H1 (cell line): ENCODE measurements at places on chromosomes 7 and 10. TPM values are rescaled to one million over a fixed set of nuclear protein-coding genes. Genes with fewer than 3 reads are reported as not detected.

The GTF2IRD1 gene
- total RNA-seq, result 45.4 and 46.5 TPM in 2 replicates

The UNCX gene
- not detected in 2 replicates for total RNA-seq

The LRRD1 gene
- not detected in 2 replicates for total RNA-seq

The KIAA1217 gene
- 13.6 and 15.6 TPM in 2 replicates for total RNA-seq

DNA sequence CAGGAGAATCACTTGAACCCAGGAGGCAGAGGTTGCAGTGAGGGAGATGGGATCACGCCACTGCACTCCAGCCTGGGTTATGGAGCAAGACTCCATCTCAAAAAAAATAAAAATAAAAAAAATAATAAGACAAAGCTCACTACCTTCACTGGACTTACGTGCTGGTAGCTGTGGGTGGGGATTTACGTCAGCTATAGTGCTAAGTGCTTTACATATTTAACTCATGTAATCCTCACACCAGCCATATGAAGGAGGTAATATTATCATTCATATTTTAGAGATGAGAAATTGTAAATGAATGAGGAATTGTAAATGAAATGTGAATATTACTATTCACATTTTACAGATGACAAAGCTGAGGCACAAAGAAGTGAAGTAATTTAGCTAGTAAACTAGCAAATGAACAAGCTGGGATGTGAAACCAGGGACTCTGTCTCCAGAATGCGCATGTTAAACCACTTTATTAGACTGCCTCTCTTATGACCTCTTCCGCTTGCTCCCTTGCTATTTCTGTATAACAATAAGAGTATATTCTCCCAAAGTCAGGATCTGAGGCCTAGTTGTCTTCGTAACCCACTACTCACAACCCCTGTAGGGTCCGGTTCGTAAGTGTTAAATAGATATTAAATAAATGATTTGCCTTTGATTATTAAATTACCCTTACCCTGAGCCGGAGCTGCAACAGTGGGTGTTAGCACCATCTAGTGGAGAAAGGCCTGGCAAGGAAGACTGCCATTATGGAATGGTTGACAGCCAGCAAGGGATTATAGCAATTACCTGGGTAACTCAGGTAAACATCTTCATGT is 70.2 kb downstream of the HTR7 start:
- no peaks in the 10 kb centered on the region for H3K27me3 ChIP-seq
- no peak for DNase-seq
- no peaks in the 10 kb centered on the region for H3K36me3 ChIP-seq
- H3K4me1 ChIP-seq, result peaks cover 2% of the 10 kb centered on the region; the same call in 1 of the 2 replicates
- no peak overlapping the region for H3K4me3 ChIP-seq

DNA sequence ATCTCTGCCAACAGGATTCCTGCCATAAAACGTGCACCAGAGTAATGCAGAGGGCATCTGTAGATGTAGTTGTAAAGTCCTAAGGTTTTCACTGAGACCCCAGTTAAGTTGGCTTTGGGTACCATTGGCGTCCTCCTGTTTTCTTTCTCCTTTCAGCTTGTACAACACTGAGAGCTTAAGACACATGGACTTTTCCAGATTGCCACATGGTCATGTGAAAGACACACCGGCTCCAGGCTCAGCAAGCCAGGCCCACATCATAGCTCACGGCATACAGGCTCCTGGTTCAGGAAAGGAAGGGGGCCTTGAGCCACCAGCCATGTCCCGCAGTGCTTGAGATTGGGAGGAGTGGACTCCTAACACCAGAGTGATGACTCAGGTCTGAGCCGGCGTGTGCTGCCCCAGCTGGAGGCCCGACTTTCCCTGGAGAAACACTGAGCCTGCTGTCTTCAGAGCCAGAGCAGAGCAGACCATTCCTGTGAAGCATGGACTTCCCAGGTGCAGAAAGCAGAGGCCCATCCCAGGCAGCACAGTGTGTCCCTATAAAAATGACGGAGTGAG is 252.7 kb downstream of the PRPF18 start:
- no peaks in the 10 kb centered on the region for H3K27me3 ChIP-seq
- no peak overlapping the region for H3K4me3 ChIP-seq
- H3K27ac ChIP-seq, result no peak overlapping the region
- peaks cover 12% of the 10 kb centered on the region for H3K36me3 ChIP-seq
- DNase-seq, result no peak
- H3K4me1 ChIP-seq, result peaks cover 6% of the 10 kb centered on the region; the same call in 1 of the 2 replicates

DNA sequence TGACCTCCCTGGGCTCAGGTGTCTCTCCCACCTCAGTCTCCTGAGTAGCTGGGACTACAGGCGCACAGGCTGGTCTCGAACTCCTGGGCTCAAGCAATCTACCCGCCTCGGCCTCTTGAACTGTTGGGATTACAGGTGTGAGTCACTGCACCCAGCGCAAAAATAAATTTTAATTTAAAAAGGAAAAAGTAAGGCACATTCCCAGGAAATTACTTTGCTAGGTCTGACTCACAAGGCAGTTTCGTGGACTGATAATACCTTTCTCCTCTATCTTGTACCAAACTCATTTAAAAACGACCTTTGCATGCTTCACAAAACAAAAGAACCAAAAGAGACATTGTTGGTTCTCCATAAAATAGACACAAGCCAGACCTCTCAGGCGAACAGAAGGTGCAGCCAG is 29.7 kb downstream of the PARP12 start:
- H3K27me3 ChIP-seq, result no peaks in the 10 kb centered on the region
- no peak overlapping the region for H3K4me3 ChIP-seq
- no peak for DNase-seq
- no peaks in the 10 kb centered on the region for H3K36me3 ChIP-seq

DNA sequence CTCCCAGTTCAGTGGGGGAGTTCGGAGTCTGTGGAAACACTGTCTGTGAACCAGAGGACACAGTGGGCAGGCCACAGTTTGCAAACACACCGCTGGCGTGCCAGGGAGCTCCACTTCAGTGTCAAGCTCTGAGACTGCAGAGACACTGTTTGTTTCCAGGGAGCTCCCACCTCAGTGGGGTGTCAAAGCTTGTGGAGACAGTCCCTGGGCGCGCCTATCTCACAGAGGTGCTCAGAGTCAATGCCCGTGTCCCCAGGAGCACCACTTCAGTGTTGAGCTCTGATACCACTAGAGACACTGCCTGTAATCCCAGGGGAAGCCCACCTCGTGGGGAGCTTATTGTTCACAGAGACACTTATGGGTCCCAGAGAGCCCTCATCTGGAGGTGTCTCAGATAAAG is 4.3 kb downstream of the MYO1G start:
- H3K4me1 ChIP-seq, result no peaks in the 10 kb centered on the region; the same call in 1 of the 2 replicates
- no peaks in the 10 kb centered on the region for H3K36me3 ChIP-seq
- no peak for DNase-seq
- H3K27ac ChIP-seq, result no peak overlapping the region
- H3K4me3 ChIP-seq, result no peak overlapping the region
- H3K27me3 ChIP-seq, result no peaks in the 10 kb centered on the region

DNA sequence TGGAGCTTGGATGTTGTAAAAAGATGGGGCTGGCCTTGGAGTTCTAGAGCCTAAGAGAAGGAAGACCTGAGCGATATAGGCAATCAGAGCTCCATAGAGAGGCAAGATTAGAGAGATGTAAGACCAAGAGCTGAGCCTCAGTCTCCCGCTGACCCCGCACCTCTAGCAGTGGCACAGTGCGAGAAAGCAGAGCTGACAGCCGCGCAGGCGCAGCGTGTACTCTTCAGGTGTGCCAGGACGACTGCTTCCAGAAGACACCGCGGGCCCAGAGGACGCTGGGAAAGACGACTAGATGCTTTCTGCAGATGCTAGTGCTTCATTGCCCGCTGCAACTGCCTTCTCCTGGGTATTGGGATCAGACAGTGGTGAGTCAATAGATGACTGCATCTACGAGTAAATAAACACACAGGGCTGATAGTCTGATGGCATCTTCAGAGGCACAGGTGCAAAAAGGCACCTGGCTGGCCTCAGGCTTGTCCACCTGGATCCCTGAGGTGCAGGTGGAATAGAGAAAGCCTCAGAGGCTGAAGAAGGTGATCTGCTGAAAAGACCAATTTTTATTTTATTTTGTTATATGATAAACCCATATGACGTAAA is 38.1 kb upstream of the CCDC6 start:
- no peak for DNase-seq
- H3K27ac ChIP-seq, result no peak overlapping the region
- H3K36me3 ChIP-seq, result no peaks in the 10 kb centered on the region
- H3K4me3 ChIP-seq, result no peak overlapping the region
- H3K4me1 ChIP-seq, result peaks cover 5% of the 10 kb centered on the region
- H3K27me3 ChIP-seq, result no peaks in the 10 kb centered on the region

- no peaks in the 10 kb centered on the region for H3K4me1 ChIP-seq
- H3K4me3 ChIP-seq, result no peak overlapping the region
- peaks cover 23% of the 10 kb centered on the region for H3K27me3 ChIP-seq
These were observed 1.7 kb upstream of the NEURL1 start for GRCh38 chr10:103491729-103492364.

DNA sequence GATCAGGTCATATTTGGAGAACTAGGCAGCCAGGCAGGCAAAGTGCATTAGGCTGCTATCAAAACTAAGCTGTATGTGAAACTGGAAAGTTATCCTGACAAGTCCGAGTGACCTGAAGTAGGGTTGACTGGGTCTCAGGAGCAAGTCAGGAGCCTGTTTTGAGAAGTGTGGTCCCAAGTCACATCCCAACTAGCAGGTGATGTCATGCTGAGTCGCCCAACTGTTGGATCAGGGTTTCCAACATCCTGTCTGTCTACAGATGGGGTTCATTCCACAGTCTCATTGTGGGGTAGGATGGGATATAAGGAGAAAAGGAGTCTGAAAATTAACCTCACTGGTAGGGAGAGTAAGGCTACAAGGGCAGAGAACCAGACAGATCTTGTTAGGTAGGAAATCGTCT is 27.0 kb downstream of the SLC26A4 start:
- H3K27ac ChIP-seq, result no peak overlapping the region
- no peaks in the 10 kb centered on the region for H3K36me3 ChIP-seq
- H3K4me3 ChIP-seq, result no peak overlapping the region

DNA sequence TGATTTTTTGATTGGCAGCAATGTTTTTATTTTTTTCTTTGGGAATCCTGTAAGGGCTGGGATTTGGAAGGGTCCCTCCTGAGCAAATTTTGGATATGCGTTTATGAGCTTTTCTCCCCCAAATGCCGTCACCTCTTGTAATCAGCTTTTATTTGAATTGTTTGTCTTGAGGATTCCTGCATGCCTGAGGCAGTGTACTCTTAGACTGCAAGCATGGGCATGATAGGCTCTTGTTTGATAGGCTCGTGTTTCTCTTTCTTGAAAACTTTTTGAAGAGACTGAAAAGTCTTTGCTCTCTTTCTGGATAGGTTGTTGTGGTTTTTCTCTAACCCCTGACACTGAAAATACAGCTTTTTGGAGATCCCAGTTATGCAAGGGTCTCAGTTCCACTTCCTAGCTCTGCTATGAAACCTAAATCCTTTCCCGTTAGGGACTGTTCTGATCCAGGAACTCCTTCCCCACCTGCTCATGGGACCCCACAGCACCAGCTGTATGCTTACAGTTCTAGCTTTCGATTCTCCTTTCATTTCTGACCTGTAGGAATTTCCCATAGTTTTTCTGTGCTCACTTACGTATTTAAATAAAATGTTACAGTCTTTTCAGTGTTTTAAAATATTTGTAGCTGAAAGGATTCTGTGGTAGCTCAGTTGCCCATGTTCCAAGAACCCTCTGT is 17.2 kb downstream of the TSPAN13 start:
- no peaks in the 10 kb centered on the region for H3K36me3 ChIP-seq
- H3K4me3 ChIP-seq, result no peak overlapping the region
- H3K27me3 ChIP-seq, result no peaks in the 10 kb centered on the region
- no peak overlapping the region for H3K27ac ChIP-seq
- H3K4me1 ChIP-seq, result no peaks in the 10 kb centered on the region
- no peak for DNase-seq

GRCh38 chr7:20301311-20301939 is 29.3 kb upstream of the ITGB8 start:
- no peak for DNase-seq
- H3K27ac ChIP-seq, result no peak overlapping the region
- H3K4me3 ChIP-seq, result no peak overlapping the region
- H3K27me3 ChIP-seq, result no peaks in the 10 kb centered on the region
- H3K36me3 ChIP-seq, result no peaks in the 10 kb centered on the region
- H3K4me1 ChIP-seq, result peaks cover 2% of the 10 kb centered on the region

DNA sequence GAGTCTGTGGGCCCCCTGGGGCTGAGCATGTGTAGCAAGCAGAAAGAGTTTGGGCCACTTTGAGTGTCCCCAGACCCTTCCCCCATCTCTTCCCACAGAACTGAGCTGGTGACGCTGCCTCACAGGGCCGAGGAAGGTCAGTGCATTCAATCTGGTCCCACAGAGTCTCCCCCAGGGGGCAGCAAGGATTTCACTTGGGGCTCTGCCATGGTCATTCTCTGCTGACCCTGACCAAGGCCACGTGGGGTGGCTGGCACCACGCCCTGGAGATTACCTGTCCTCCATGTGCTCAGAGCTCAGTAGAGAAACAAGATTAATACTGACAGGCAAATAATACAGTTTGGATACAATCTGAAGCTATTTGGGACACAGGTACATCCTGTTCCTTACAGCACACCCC is 30.2 kb downstream of the ADRA2A start:
- no peaks in the 10 kb centered on the region for H3K27me3 ChIP-seq
- H3K27ac ChIP-seq, result no peak overlapping the region
- DNase-seq, result peak; percentile 51
- H3K4me3 ChIP-seq, result no peak overlapping the region
